Stimulated activated CD4-positive, alpha-beta T cell treated with anti-CD3 and anti-CD28 coated beads, Interleukin-4, amount 100 ng/mL, for 1 hour (primary cell): ENCODE measurements at places on chromosomes 13 and 19.
A peak's percentile ranks its signal among the peaks of the same experiment; 100 is the strongest.

- no peak for DNase-seq
Measured at GRCh38 chr19:12940897-12941296, 2.5 kb downstream of the CALR start.

DNA sequence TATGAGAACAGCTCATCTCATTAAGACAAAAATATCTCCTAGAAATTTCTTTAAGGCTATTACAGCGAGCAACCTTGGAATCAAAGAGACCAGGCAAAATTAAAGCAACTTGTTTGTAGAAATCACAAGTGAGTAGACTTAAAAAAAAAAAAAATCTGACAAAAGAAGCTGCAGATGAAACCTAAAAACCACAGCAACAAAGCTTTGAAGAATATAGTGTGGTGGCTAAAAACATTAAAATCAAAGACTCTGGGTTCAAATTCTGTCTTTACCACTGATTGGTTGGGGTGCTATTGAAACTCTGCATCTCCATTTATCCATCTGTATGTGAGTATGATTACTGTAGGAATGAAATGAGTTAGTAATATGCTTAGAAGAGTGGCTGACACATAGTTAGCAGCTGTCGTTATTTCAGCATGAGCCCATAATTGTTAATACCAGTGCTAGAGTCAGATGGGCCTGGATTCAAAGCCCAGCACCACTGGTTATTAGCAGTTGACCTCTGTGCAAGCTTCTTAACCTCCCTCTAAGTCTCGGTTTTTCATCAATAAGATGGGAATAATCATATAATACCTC is 157.6 kb downstream of the FOXO1 start:
- DNase-seq: no peak

DNA sequence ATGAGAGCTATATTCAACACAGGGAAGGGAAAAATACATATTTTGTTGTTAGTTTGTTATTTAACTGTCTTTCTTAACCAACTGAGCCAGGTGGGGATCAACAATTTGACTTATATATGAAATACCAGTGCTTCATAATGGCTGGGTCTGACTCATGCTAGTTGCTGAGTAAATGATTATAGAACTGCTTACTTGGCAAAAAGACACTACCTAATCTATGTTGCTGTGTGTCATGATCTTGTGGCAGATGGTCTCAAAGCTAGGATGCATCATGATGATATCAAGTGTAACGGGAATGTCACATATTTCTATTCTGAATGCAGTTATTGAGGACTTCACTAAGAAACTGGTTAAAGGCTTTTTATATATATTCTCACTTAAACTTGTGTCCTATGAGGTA is 727.4 kb upstream of the SLITRK1 start:
- DNase-seq: no peak

DNA sequence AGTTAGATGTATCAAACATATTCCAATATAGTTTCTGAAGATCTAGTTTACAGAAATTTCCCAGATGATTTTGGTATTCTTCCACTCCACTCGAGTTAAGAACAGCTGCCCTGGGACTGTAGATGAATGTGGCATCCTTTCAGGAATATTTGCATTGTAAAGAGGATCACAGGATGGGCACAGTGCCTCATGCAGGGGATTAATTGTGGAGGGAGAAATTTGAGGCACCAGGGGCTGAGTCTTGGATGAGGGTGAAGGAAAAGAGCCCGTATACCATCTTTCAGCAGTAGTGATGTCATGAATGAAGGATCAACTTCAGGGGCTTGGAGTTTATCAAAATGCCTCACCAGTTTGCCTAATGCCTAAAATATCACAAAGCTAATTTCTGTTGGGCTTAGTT is 4.0 kb upstream of the PDS5B start:
- no peak for DNase-seq

DNA sequence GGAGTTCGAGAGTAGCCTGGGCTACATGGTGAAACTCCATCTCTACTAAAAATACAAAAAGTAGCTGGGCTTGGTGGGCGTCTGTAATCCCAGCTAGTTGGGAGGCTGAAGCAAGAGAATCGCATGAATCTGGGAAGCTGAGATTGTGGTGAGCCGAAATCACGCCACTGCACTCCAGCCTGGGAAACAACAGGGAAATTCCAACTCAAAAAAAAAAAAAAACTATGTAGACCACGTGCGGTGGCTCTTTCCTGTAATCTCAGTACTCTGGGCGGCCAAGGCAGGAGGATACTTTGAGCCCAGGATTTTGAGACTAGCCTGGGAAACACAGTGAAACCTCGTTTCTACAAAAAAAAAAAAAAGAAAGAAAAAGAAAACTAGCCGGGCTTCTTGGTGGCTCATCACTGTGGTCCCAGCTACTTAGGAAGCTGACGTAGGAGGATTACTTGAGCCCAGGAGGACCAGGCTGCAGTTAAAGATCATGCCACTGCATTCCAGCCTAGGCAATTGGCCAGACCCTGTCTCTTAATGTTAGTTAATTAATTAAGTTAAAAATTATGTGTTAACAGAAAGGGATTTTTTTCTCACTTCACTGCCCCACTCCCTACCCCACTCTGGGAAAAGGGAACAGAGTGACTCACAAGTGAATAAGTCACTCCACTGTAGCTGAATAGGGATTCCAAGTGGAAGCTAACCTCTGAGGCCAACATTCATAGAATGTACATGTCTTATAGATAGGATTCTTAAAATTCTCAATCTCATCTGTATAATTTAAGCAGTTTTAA is 2.2 kb downstream of the ZNF83 start:
- DNase-seq: no peak

DNA sequence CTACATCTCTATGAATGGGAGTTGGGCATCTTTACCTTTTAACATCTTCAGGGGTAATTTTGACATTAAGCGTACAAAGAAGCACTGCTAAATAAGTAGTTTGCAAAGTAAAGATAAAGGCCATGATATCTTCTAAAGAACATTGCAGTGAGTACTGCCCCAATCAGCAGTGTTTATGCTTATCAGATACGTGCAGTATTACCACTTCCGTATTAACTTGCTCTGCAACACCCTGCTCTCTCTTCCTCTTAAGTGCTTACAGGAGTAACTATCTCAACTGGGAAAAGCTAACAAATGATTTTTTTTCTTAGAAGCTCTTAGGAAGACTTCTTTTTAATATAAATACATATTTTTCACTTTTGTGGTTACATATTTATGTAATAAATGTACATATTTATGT is 793.7 kb upstream of the SLC10A2 start:
- DNase-seq: no peak

GRCh38 chr19:11079999-11080398 is 9.3 kb upstream of the LDLR start:
- no peak for DNase-seq

GRCh38 chr13:30308548-30308947 is 1.2 kb upstream of the KATNAL1 start:
- no peak for DNase-seq

DNA sequence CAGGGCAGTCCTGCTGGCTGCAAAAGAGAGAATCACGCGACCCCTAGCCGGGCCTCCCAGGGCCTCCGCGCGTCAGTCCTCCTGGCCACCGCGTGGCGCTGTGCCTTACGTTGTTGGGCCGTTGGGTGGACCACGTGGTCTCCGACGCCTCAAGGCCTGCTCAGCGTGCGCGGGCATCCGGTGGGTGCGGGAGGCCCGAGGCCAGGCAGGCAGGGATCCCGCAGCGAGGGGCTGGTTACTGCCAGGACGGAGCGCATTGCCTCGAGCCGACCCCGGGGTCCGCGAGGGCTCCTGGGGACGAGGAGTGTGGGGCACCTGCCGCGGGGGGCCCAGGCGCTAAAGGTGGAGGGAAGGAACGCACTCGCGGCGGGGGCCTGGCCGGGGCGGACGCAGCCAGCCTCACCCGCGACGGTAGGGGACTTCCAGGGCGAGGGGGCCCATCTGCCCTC is at the start of gene TDRD12:
Gene TDRD12 (plus strand): TSS at position 157 of the 449 bp plus-strand sequence. CDS start 306 bp downstream, outside the sequence.
- peak; percentile 4 for DNase-seq

DNA sequence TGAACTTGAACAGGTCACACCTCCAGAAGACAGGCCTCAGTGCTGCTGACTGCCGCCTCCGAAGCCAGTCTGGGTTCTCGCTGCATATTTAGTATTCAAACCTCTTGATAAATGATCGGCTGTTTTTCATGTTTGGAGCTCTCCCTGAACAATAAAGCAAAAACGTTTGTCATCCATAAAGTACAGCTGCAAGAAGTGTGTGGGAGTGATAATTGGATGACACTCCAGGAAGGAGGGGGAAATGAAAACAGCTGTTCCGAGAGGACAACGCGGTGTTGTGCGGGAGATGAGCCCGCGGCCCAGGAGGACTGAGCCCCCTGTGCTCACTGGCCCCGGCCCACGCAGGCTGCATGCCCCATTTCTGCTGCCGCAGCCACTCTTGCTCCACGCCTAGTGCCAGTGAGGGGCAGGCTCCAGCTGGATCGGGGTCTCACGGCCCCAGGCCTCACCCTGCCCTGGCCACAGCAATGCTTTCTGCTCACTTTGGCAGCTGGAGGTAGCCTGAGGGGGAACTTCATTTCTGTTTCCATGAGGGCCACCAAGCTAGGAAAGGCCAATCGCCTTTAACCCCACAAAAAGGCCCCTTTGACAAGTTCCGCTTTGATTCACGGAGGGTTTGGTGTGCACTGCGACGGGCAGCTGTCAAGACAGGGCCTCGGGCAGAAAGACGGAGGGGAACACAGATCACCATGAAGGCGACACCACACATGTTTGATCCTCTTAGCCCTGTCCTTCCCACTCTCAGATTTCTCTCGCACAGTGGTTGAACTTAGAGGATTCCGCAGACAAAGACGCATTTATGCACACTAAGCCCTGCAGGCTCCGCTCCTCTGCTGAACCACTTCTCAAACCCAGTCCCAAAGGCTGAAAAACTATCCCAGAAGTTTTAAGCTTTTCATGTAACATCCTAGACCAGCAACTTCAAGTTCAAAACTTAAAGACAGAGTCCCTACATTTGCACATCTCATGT is 537.6 kb downstream of the EFNB2 start:
- no peak for DNase-seq

DNA sequence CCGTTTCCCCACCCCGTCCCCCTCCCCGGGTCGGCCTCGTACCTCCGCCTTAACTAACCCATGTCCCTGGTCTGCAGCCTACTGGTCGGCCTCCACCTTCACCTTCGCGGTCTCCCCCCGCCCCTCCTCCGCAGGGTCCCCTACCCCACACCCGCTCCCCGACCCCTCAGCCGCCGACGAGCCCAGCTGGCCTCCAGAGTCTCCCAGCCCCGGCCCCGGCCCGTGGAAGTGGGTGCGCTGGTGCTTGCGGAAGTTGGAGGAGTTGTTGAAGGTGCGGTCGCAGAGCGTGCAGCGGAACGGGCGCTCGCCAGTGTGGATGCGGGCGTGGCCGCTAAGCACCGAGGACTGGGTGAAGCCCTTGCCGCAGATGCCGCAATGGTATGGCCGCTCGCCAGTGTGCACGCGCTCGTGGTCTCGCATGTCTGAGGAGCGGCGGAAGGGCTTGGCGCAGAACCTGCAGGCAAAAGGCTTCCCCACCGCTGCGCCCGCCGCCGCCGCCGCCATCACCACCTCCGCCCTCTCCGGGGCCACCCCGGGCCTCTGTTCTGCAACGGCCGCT is 2.6 kb downstream of the ZNF784 start:
- no peak for DNase-seq

- DNase-seq: no peak
Measured at GRCh38 chr13:46372071-46372470, 15.0 kb downstream of the RUBCNL start.

DNA sequence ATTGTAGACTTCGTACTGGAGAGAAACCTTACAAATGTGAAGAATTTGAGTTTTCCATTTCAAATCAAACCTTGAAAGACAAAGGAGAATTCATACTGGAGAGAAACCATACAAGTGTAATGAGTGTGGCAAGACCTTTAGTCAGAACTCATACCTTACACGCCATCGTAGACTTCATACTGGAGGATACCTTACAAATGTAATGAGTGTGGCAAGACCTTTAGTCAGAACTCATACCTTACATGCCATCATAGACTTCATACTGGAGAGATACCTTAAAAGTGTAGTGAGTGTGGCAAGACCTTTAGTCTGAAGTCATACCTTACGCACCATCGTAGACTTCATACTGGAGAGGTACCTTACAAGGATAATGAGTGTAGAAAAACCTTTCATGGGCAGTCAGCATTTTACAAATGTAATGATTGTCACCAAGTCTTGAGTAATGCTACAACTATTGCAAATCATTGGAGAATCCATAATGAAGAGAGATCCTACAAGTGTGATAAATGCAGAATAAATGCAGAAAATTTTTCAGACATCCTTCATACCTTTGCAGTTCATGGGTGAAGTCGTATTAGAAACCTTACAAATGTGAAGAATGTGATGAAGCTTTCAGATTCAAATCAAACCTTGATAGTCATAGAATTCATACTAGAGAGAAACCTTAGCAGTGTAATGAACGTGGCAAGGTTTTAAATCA is 14.7 kb downstream of the ZNF765 start:
- DNase-seq: no peak

DNA sequence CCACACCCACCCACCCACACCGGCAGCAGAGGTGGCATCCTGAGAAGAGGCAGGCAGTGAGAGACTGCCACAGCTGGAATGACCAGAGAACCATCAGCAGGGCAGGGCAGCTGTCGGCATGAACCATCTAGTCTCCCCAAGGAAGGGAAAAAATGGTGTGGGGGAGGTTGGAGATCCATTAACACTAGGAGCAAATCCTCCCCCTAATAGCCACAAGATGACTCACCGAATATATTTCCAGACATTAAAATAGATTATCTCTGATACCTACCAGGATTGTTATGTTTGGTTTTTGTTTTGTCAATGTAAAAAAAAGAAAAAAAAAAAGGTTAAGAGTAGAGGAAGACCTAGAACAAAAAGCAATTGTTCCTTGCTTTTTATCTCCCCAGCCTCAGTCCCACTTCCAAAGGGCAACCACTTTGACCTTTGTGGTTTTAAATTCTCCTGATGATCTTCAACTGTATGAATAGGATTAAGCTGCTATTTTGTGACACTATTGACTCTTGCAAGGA is 34.2 kb downstream of the THSD1 start:
- DNase-seq: no peak
